Esophagus muscularis mucosa (tissue), 4 donors: ENCODE measurements at places on chromosomes 5 and 9.

DNA sequence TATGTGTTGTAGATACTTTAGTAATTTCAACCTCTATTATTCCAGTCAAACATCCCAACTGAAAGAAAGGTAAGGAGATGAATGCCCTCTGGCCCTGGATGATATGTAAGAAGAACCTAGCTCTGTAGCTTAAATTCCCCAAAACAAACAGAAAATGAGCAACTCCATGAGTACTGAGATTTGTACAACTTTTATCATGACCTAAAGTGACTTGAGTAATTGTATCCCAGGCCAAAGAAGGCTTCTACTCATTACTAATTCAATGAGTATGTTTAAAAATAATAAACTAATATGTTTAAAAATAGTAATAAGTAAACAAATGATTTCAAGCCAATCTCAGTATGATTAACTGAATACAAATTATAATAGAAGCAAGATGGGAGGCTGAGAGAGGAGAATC is 414.0 kb upstream of the ACTBL2 start:
- no peak for DNase-seq

GRCh38 chr5:169695025-169695625 is 58.0 kb downstream of the DOCK2 start:
- DNase-seq, result no peak

- DNase-seq, result no peak
Observed at GRCh38 chr5:141914199-141914743, 9.4 kb upstream of the DELE1 start.

DNA sequence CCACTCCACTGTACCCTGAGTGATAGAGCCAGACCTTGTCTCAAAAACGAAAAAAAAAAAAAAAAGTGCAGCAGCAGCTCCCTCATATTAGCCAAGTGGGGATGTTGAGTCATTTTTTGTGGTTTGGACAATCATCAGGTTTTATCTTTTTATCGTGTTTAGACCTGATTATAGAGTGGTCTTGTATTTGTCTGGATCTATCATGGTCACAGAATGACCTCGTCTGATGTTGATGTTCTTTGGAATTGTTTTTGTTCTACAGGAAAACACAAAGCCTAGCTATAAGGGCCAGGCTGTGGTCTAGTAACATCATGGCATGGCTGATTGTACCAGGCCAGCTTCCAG is 1.6 kb upstream of the FBXW11 start:
- no peak for DNase-seq

GRCh38 chr5:34510002-34510401 is 146.1 kb upstream of the RAI14 start:
- DNase-seq, result no peak

GRCh38 chr5:26553079-26553478 is 485.3 kb downstream of the CDH9 start:
- DNase-seq, result no peak

DNA sequence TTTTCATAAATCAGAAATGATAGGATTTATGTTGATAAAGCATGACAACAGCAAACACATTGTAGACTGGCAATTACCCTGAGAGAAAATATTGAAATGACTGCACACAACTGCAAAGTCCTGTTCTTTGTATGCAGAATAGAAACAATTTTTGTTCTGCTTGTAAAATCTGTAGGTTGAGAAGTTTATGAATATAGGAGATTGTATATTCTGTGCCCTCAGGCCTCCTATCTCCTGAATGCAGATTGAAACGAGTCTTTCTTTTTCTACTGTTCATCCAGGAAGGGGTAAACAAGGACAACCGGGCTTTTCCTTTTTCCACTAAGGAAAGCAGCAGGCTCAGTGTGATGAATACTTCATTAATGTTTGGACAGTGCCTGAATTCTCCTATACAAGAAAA is 95.0 kb upstream of the HAPLN1 start:
- no peak for DNase-seq

DNA sequence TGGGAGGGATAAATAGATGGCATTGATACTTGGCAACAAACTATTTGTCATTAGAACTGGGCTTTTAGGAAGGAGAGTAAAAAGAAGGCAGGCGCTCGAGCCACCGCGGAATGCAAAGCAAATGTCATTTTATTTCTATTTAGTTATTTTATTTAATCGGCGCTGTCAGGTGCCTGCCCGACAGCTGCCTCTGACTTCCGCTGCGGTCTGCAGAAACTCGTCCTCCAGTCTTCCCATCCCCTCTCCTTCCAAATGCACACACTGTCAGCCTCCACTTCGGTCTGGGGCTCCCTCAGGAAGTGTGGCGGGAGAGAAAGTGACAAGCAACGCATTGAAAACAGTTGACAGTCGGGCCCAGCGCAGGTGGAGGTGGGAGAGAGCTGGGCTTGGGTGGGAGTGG is 29.3 kb downstream of the ASS1 start:
- no peak for DNase-seq

DNA sequence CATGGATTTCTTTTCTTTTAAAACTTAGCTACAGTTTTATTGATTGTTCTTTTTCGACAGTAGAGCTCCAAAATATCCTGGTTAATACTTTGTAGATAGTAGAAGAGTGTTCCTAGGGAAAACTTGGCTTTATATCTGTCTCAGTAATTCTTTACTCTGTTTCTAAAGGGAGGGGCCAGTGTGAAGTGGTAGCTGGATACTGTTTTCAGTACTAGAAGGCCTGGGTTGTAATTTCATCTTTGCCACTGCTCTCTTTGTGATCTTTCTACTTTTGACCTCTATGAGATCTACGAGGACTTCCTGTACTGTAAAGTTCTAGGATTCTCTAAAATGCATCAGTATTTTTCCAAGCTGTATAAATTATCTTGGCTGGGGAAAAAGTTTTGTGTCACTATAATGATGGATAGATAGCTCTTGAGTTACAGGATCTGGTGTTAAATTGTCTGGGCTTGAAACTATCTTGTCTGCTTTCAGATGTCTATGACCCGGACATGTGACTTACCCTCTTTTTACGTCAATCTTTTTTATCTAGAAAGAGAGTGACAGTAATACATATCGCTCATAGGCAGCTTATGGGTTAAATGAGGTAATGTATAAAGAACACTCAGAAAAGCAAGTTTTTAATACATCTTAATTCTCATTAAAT is 53.6 kb downstream of the PRR16 start:
- no peak for DNase-seq

- DNase-seq, result no peak
Observed at GRCh38 chr9:74872619-74873233, 15.0 kb downstream of the TRPM6 start.

GRCh38 chr5:89133129-89133528 is 250.1 kb upstream of the MEF2C start:
- no peak for DNase-seq

DNA sequence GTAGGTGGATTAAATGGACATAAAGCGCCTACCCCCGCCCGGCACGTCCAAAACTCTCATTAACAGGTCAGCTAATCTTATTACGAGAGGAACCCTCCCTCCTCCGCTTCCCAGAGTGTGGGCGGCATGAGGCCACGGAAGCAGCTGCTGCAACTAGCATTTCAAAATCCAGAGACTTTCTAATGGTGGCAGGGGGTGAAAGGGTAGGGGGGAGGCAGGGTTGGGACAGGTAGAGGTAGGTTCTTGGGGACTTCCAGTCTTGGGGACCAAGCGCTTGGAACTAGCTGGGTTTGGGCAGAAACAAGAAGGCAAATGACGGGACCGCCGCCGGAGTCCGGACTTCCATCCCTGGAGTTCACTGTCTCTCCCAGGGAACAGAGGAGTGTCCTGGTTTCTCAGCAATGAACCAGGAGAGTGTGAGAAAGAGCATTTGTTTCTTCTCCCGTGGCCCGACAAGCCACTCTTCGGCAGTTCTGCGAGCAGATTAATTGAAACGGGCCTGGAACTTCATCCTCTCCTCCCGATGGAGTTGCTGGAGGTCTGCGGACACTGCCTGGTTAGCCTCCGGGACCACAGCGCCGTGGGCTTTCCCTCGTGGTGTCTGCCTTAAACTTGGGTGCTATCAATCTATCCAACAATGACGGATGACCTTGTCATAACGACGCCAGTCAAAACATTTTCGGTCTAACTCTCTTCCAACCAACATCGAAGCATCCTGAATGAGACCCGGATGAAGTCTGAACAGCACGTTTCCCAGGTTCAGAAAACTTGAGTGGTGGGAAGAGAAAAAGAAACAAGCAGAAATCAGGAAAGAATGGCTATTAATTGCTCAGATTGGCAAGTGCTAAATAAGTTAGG is 1.6 kb upstream of the PRDM6 start:
- no peak for DNase-seq

DNA sequence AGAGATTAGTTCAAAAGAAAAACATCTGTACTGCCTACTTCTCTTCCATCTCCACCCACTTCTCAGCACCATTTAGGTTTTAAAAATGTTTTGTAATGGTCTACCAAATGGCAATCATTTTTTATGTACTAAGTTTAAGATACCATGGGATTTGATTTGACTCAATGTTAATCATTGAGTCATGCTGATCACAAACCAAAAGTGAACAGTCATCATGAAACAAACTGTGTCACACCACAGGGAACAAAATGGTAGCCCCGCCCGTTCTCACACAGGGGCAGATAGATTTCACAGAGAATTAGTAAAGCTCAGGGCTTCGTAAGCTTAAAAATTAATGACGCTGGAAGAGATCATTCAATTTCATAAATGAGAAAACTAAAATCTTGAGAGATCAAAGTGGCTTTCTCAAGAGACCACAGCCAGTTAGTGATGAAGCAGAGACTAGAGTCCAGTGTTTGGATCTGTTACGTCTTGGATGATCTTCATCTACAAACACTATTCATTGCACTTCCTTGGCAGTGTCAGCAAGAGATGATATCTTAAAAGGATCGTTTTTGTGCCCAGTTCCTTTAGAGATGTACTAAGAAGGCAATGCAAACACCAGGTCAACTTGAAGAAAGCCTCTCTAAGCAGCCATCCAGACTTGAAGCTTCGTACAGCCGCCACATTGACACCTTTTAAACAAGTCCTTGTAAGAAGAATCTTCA is 33.9 kb upstream of the TRIO start:
- no peak for DNase-seq

- DNase-seq, result no peak
Observed at GRCh38 chr5:137565450-137565849, 66.3 kb upstream of the SPOCK1 start.

GRCh38 chr9:94083384-94083783 is 880 bp upstream of the PTPDC1 start:
- no peak for DNase-seq

GRCh38 chr5:95862671-95863382 is 40.3 kb upstream of the GLRX start:
- no peak for DNase-seq

DNA sequence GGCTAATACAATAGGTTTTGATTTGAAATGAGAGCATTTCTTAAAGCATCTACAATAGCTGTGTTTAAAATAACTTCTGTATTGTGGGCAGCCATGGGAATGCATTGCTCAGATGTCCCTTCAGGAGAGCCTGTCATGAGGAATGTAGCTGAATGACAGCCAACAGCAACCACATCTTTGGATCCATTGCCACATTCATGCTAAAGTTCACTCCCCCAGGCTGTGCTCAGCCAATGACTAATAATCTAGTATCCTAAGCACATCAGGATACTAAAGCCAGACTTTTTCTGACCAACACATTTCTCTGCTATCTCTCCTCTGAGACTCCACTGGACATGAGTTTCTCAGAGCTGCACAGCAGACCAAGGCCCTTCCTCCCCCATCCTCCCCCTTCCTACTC is 45.5 kb downstream of the HTR1A start:
- DNase-seq, result no peak

- no peak for DNase-seq
Observed at GRCh38 chr9:111828193-111828592, 33.5 kb upstream of the SHOC1 start.

DNA sequence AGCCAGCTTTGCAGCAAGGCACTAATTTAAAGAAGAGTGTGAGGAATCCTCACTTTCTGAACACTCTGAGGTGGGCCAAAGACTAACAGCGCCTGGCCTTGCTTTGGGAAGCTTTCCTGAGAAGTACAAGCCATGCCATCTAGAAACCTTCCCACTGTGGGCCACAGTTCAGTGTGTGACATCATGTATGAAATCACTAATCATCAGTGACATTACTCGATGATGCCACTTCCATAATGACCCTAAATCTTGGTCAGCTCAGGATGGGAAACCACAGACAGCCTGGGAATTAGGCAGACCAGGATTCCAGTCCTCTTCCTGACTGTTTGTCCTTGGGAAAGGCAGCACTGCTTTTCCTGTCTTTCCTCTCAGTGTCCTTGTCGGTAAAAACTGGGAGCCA is 54.2 kb upstream of the HSPA9 start:
- no peak for DNase-seq
